ENCODE measurements at places on chromosomes 7 and 10.

DNA sequence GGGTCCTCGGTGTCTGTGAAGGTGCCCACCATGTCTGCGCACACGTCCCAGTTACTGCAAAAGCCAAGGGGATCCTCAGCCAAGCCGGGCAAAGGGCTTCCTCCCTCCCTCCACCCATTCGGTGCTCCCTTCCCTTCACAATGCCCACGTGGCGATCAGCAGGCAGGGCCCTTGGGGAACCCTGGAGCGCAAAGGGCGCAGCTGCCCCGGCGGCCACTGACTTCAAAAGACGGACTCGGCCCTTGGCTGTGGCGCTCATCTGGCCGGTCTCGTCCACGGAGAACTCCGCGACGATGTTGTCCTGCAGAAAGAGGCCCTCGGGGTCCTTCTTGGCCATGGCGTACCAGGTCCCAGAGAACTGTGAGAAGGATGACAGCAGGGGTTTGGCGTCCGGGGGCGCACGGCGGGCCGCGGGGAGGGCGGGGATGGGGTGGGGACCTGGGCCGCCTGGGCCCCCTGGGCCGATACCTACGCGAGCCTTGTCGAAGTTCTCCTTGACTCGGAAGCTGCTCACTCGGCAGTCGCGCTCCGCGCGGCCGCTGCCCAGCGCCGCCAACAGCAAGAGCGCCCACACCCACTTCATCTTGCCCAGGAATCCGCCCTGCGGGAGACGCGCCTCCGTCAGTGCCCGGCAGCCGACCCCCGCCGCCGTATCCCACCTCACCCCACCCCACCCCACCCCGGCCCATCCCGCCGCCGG is 439 bp downstream of the RBP4 start:
- no peak for DNase-seq

DNA sequence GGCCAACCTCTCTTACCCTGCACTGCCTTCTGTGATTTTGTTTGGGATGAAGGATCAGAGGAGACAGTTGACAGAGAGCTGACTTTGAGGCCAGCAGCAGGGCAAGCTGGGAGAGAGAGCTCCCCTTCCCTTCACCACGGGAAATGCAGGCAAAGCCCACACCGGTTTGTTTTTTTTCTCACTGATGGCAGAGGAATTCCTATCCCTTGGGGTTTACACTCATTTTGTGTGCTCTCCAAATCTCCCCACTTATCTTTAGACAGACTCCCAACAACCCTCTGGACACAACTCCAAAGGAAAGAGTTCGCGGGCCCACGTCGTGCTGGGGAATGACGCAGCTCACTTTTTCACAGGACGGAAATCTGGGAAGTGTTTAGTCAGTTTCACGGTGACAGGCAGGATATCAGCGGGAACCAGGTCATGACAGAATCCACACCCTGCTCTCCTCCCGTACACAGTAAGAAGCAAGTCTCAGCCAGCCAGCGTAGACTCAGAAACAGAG is 68.3 kb upstream of the FAM171A1 start:
- no peak for DNase-seq

DNA sequence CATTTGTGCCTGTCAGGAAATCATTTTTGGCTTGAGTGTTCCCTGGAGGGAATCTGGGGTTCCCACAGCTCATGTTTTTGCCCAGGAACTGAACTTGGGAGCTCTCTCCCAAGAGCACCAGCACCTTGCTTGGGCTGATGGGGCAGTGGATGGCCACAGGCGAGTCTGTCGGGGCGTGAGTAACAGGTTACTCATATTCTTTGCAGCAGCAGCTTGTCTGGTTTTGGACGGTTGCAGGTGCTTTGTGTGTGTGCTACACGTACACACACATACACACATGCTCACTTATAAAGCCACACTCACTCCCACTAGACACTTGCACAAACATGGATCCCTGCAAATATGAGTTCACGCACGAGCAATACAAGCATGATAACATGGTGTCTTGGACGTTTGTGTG is 2.9 kb upstream of the PALD1 start:
- DNase-seq = no peak

DNA sequence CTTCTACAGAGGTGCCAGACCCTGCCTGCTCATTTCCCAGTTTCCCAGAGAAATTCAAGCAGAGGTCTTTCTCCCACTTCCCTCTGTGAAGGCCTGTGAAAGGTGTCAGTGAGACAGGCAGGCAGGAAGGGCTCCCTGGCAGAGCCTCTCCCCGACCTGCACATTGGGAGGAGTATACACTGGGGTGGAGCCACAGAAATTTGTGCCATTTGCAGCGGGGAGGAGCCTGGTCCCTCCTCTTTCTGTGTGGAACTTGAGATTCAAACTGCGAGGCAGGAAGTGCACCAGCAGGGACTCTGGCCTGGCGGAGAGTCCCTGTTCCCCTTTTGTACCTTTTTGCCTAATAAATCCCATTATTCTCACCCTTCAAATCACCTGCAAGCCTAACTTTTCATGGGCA is 54.6 kb upstream of the OPN4 start:
- no peak for DNase-seq

DNA sequence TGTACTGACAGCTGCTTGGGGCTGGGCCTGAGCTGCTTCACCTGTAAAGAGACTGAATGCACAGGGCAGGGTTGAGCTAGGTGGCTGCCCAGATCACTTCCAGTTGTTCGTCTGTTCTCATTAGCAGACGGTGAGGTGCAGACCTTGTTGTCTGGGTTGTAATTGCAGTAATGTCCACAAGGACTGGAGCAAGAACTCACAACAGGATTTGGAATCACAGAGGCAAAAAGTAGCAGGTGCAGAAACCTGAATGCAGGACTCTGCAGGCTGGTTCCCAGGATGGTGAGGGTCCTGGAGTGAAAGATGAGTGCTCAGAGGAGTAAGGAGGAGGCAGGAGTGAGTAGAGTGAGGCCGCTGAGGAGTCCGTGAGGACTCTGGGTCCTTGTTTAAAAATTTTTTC is 9.2 kb downstream of the ZSCAN25 start:
- no peak for DNase-seq

- DNase-seq = no peak
These were observed 334.6 kb downstream of the PTPRN2 start for GRCh38 chr7:158252837-158253669.

DNA sequence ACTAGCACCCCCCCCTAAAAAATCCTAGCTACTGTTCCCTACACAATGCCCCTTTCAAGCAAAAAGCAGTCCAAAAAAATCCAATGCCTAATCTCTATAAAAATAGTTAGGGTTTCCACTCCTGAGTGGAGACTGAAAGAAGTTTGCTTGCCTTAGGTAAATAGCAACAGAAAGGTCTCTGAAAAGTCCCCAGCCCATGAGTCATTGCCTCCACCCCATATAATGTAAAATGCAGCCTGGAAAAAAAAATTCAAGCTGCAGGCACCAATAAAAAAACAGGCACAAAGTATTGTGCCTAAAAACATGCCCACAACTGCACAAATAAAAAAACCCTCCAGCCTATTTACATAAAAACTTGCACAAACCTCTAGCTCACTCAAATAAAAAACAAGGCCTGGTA is 47.5 kb downstream of the ZNF680 start:
- DNase-seq = no peak

DNA sequence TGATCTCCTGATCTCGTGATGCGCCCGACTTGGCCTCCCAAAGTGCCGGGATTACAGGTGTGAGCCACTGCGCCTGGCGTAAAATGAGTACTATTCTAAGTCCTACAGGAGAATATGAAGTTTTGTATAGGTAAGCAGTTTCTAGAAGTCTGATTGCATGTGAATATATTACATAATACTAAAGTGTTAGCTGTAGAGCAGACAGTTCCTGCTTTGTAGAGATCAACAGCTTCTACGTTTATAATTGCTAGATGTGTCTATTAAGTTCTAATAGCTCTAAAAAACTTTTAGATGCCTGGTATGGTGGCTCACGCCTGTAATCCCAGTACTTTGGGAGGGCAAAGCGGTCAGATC is 8.5 kb downstream of the CRCP start:
- DNase-seq = no peak

DNA sequence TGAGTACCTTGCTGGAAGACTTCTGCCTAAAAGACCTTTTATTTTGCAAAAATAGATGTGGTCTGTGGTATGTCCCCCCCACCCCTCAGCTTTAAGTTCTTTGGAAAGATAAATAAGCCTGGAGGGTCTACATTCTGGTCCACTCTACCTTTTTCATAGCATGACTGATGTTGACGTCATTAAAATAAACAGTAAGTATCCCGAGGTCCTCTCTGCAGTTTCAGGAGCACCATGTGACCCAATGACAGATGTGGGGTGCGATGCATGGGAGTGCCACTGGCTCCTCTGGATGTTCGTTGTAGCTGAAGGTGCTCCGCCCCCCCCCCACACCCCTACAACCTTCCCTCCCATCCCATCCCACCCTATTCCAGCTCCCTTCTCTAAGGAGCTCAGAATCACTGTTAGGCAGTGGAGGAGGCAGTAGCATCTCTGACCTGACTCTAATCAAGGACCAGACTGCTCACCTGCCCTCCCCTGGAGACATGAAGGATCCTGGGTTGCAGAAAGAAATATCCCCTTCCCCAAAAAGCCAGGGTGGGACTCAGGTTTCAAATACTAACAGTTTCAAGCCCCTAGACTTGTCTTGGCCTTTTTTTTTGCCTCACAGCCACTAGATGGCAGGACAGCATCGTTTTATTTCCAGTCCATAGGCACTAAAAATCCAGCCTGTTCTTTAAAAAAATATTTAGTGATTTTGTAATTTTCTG is 25.1 kb downstream of the CASP7 start:
- no peak for DNase-seq

DNA sequence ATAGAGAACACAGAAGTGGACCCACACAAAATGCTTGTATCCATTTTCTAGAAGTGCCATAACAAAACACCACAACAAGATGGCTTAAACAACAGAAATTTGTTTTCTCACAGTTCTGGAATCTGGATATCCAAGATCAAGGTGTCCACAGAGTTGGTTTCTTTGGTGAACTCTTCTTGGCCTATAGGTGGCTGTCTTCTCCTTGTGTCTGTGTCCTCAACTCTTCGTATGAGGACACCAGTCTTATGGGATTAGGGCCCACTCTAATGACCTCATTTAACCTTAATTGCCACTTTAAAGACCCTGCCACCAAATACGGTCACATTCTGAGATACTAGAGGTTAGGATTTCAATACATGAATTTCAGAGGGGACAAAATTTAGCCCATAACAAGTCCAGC is 30.8 kb upstream of the C10orf71 start:
- DNase-seq = no peak

- DNase-seq = no peak
These were observed 31.9 kb downstream of the LRRC20 start for GRCh38 chr10:70350501-70350900.

- DNase-seq = no peak
These were observed 50.1 kb downstream of the SFTPD start for GRCh38 chr10:79898597-79899325.

DNA sequence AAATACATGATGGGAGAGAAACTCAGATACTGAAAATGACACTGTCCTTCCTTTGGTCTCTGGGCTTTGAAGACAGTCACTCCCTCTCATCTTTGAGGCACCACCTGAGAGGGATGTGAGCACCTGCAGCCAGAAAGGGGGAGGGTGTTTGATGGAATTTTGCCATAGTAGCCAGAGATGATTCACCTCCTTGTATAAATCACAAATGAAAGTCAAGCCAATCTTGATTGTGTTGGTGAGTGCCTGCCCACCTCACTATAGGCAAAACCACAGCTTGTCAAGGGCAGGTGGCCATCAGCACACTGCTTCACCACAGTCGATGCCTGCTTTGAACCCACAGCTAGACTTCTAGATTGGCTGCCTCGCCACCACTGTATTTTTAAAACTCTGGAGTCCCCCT is 48.2 kb downstream of the PON1 start:
- DNase-seq = no peak

- DNase-seq = no peak
These were observed 3.5 kb downstream of the SKIDA1 start for GRCh38 chr10:21521751-21522533.

GRCh38 chr7:50937727-50938126 is 155.0 kb upstream of the GRB10 start:
- DNase-seq = no peak

GRCh38 chr10:113356794-113357680 is 195.8 kb upstream of the HABP2 start:
- no peak for DNase-seq

DNA sequence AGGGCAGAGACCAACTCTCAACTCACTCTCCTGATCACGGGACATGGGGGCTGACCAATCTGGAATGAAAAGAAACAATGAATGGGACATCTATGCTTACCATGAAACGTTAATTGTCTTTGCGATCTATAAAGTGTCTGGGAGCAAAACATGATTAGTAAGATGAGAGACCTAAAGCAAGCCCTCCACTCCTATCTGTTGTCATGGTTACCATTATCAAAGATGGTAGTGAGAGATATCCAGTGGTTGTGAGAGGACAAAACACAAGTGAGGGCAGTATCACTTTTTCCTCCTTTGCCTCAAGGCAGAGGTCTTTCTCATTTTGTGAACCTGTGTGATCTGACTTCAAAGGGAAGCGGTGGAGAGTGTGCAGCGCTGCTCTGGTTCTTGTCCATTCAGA is 130.1 kb downstream of the LSM5 start:
- DNase-seq = no peak

DNA sequence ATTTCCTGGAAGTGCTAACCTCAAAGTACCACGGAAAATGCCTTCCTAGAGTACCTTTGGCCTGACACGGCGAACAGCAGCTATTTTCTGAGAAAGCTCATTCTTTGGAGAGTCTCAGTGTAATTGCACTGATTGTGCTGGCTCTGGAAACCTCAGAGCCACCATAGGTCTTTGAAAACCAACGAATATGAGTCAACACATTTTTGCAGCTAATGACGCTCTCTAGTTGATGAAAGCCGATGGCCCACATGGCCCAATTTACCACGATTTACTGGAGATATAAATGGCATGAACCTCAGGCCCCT is 187.1 kb downstream of the ADARB2 start:
- DNase-seq = no peak

GRCh38 chr10:117550076-117550475 is 7.5 kb downstream of the EMX2 start:
- DNase-seq = no peak

DNA sequence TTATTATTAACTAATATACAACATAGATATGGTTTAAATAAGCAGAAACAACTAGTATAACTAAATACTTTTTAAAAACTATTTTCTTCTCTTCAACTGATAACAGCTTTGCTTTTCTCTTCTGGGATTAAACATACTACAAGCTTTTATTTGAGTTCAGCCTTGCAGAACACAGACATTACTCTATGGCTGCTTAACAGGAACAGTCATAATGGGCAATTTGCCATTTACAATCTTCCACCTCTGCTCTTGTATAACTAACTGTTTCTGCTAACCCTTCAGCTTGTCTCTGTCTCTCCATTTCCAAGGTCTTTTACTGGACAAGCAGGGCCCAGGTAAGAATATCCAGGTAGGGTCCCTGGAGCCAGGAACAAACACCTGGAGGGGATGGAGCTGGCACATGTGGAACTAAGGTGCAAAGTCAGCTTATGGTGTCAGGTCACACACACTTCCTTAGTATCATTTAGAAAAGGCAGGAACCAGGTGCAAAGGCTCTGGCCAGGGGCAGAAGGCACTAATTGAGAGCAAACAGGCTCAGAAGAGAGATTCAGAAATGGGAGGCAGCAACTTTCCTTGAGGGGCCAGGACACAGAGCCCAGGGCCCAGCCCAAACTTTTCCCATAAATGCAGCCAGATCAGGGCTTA is 93.1 kb downstream of the STRA8 start:
- DNase-seq = no peak

- DNase-seq = no peak
These were observed 131.4 kb downstream of the TCERG1L start for GRCh38 chr10:131180086-131180485.
